AG08395 (cell line): ENCODE measurements at places on chromosomes 5 and 9.

DNA sequence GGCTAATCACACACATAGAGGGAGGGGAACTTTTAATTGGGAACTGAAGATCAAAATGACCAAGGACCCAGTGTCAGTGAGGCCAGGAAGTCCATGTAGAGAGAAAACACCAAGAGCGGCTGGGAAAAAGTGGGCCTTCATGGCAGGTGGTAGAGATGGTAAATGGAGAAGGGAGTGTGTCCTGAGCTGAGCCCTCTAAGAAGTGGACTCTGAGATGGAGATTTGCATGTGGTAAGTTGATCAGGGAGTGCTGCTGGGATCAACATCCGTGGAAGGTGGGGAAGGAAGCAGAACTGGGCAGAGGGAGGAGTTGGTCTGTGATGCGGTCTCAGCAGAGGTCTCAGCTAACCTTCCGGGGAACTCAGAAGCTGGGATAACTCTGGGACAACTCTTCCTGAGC lies 18.9 kb upstream of the PDZD2 start:
- no peak for DNase-seq

DNA sequence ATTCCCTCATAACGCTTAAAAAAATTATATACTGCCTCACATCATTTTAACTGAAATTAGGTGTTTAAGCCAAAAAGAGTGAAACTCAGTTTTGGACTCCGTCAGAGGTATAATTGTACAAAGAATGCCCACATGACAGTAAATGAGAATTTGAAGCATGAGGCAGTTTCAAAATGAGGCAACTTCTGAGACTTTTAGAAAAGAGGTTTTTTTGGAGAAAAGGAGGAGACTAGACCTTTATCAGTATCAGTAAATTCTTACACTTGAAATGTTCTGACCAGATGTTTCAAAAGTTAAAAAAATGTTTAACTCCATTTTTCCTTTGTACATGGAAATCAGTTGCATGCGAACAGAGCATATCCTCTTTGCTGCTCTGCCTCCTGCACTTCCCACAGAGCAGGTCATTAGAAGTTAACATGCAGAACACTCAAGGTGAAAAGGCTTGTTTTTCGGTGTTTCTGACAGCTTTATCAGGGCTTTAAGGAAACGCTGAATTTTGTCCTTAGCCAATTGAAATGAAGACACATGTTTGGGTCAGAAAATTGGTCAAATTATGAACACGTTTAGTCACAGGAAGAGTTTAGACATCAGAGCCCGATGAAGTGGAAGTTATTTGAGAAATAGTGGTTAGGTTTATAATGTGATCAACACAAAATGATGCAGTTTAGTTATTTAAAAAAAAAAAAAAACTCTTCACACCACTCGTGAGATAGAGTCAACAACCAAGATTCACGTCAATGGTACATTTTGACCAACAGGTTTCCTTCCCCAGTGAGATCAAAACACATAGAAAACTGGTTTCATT lies 59.5 kb downstream of the PIK3R1 start:
- no peak for DNase-seq

- DNase-seq: no peak
These were observed 6.2 kb downstream of the KCNV2 start for GRCh38 chr9:2723376-2724065.

DNA sequence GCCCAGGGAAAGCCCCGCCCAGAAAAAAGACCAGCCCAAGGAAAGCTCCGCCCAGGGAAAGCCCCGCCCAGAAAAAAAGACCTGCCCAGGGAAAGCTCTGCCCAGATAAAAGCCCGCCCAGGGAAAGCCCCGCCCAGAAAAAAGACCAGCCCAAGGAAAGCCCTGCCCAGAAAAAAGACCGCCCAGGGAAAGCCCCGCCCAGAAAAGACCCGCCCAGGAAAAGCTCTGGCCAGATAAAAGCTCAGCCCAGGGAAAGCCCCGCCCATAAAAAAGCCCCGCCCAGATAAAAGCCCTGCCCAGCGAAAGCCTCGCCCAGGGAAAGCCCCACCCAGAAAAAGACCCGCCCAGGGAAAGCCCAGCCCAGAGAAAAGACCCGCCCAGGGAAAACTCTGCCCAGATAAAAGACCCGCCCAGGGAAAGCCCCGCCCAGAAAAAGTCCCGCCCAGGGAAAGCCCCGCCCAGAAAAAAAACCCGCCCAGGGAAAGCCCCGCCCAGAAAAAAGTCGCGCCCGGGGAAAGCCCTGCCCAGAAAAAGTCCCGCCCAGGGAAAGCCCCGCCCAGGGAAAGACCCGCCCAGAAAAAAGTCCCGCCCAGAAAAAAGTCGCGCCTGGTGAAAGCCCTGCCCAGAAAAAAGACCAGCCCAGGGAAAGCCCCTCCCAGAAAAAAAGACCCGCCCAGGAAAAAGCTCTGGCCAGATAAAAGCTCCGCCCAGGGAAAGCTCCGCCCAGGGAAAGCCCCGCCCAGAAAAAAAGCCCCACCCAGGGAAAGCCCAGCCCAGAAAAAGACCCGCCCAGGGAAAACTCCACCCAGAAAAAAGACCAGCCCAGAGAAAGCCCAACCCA lies 11.9 kb downstream of the GRIN1 start:
- DNase-seq: peak; percentile 26

DNA sequence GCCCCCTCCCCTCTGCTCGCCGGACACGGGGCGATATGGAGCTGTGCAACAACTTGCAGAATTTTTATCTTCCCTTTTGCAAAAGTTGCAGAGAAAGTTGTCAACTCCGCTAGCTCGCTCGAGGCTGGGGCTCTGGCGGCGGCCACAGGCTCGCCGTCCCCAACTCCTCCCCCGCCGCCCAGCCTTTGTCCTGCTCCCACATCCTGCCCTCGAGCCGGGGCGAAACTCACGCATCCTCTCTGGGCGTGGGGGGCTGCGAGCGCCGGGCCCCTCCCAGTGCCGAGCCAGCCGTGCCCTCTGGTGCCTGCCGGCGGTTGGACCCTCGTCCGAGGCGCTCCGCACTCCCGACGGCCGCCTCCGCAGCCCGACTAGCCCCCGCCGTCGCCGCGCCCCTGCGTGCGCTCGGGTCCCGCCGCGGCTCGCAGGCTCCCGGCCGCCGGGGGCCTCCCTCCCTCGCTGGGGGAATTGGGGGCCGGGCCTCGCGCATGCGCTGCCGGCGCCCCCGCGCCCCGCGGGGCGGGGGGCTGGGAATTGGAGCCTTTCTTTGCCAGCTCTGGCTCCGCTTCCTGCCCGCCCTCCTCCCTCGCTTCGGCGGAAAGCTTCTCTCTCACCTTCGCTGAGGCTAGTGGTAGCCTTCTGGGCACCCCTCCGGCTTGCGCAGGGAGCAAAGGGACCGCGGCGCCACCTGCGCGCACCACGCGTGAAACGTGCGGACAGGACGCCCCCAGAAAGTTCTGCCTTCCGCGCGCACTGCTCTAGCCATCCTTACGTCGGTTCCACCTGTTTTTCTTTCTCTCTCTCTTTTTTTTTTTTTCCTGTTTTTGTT lies at the start of gene CCNJL:
CCNJL (minus strand) TSS at position 431 of the 826 bp plus-strand sequence. CDS start 641 bp downstream, outside the sequence.
- peak; percentile 36 for DNase-seq

DNA sequence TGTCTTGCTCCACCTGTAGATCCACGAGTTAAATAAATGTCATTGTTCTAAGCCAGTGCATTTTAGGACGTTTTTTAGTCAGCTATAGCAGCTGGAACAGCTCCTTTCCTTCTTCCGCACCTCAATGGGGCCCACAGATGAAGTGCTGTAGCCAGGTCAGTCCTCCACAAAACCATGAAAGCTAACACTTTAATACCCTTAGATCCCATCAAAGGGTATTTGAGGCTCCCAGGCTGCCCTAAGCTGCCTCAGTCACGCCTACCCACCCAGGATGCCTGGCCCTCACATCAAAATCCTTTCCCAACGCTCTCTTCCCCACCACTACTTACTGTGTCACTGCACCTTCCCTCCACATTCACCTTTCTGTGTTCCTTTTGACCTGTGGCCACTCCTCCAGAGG lies 44.1 kb upstream of the ACO1 start:
- DNase-seq: no peak

GRCh38 chr9:131851414-131851813 lies 111.5 kb upstream of the RAPGEF1 start:
- no peak for DNase-seq

- DNase-seq: no peak
These were observed 88.6 kb downstream of the GNAQ start for GRCh38 chr9:77943057-77943456.

DNA sequence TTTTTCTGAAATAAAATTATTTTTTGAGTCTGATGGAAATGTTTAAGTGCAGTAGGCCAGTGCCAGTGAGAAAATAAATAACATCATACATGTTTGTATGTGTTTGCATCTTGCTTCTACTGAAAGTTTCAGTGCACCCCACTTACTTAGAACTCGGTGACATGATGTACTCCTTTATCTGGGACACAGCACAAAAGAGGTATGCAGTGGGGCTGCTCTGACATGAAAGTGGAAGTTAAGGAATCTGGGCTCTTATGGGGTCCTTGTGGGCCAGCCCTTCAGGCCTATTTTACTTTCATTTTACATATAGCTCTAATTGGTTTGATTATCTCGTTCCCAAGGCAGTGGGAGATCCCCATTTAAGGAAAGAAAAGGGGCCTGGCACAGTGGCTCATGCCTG lies 39.2 kb downstream of the FXN start:
- no peak for DNase-seq

- DNase-seq: no peak
These were observed 52.4 kb upstream of the UBAC1 start for GRCh38 chr9:136013524-136014034.

- no peak for DNase-seq
These were observed 49.2 kb upstream of the NTRK2 start for GRCh38 chr9:84620338-84620737.

- DNase-seq: no peak
These were observed 52.1 kb upstream of the EXOC3 start for GRCh38 chr5:390623-391491.

DNA sequence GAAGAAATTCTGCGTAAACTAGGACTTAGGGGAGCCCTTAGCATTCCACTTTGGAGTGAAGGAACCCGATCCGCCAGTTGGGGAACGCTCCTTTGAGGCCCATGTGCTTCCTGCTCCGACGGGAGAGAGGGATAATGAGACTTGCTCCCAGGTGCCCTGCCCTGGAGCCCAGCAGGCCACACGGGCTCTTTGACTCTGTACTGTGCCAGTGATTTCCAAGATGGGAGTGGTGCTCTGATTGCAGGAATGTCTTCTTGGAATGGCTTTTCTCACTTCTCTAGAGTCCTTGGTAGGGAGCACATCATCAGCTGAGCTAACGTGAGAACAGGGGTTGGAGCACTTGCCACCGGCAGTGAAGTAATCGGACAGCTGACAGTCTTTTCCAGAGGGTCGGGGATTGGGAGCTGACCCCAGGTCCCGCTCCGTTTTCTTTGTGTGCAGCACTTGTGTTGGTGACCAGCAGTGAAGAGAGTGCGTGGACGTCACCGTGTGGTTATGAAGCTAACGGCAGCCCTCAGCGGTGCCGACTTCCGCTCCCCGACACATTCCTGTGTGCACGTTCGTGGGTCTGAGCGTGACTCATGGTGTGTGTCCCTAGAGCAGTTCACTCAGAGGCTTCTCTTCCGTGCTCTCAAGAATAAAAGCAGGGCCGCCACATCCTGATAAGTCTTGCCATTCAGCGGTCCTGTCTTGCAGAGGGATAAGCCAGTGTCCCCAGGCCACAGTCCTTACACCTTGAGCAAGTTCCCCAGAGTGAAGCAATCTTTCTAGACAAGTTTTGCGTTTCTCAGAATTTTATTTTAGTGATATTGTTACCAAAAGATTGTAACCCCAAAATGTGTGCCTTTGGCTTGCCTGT lies 25.6 kb downstream of the ABL1 start:
- DNase-seq: peak; percentile 93

DNA sequence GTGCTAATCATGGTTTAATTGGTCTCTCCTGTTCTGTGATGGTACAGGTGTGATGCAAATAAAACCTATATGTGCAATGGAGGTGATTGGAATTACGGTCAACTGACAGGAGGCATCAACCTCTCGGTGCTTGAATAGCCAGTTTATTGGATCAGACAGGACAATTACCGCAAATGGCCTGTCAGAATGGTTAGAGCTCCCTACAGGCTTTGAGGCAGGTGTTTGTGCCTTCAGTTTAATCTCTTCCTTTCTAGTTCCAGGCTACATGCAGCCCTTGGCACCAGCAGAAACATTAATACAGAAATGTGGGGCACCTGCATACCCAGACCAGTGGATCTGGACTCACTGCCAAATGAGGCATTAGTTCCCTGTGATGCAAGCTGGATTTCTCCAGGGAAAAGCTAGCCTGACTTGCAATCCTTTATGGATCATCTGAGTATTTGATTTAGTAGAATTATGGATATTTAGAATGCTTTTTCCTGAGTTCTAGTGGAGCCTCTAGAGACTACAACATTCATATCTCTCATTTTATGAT lies 128.6 kb downstream of the MAT2B start:
- no peak for DNase-seq
